CD8-positive, alpha-beta memory T cell (primary cell): ENCODE measurements at places on chromosomes 16 and 17.
A peak's percentile ranks its signal among the peaks of the same experiment; 100 is the strongest.

DNA sequence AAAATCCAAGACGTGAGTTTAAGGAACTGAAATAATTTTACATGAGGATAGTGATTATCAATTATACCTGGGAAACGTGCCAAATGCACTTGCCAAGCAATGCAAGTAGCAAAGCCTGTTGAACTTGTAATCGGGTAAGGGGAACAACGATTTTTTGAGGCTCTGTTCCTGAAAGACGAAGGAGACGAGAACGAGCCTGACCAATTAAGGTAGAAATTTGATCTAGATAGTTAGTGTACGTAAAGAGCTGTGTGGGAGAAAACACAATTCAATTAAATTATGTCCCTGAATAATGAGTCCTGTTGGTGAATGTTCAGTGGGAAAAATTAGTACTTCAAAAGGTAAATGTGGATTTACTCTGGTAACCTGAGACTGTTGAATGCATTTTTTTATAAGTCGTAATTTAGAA is 17.7 kb upstream of the KCTD5 start:
- H3K27ac ChIP-seq, result peak overlapping the region; percentile 19
- H3K36me3 ChIP-seq, result peaks cover 3% of the 10 kb centered on the region
- DNase-seq, result no peak
- H3K4me3 ChIP-seq, result no peak overlapping the region
- no peaks in the 10 kb centered on the region for H3K27me3 ChIP-seq

GRCh38 chr16:27446721-27447120 is 44.7 kb downstream of the IL21R start:
- H3K4me3 ChIP-seq, result peak overlapping the region; percentile 0
- H3K36me3 ChIP-seq, result peaks cover 46% of the 10 kb centered on the region
- H3K4me1 ChIP-seq, result peaks cover 72% of the 10 kb centered on the region
- H3K27me3 ChIP-seq, result no peaks in the 10 kb centered on the region
- peak; percentile 81 for DNase-seq
- peak overlapping the region; percentile 66 for H3K27ac ChIP-seq

DNA sequence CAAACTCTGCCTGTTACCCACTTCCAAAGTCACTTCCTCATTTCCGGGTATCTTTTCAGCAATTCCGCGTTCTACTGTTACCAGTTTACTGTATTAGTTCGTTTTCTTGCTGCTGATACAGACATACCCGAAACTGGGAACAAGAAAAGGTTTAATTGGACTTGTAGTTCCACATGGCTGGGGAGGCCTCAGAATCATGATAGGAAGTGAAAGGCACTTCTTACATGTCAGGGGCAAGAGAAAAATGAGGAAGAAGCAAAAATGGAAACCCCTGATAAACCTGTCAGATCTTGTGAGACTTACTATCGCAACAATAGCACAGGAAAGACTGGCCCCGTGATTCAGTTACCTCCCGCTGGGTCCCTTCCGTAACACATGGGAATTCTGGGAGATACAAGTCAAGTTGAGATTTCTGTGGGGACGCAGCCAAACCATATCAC is 30.9 kb downstream of the PAFAH1B1 start:
- H3K27ac ChIP-seq, result no peak overlapping the region
- H3K4me3 ChIP-seq, result no peak overlapping the region
- no peak for DNase-seq
- H3K36me3 ChIP-seq, result no peaks in the 10 kb centered on the region

DNA sequence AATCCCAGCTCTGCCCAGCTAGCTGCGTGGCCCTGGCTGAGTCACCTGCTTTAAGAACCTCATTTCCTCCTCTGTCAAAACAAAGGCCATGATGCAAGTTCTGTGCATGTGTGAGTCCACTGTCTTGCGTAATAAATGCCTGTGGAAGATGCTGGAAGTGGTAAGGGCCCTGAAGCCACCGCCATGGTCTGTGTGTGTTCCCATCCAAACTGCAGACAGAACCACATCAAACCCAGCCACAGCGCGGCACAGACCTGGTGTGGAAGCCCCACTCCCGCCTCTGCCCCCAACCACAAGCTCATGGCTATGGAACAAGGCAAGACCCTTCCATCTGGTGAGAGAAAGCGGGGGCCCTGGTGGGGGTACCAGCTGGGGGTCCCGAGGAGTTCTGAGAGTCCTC is 26.0 kb downstream of the NECAB2 start:
- H3K27me3 ChIP-seq, result peaks cover 10% of the 10 kb centered on the region
- H3K4me3 ChIP-seq, result no peak overlapping the region
- H3K36me3 ChIP-seq, result no peaks in the 10 kb centered on the region
- H3K4me1 ChIP-seq, result no peaks in the 10 kb centered on the region
- DNase-seq, result no peak
- no peak overlapping the region for H3K27ac ChIP-seq

DNA sequence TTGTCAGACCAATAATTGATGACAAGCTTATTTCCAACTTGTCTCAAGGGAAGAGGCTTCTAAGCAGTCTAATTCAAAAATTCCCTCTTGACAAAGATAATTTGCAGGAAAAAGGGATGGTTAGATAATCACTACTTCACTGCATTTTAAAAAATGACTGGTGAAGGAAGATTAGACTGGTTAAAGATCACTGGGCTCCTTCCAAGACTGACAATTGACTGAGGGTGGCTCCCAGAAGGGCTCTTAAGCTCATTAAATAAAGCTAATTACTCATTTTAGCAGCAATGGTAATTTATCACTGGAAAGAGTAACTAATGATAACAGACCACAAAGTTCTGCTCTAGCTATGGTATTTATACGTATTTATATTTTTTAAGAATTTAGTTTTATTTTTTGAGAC is 4.4 kb upstream of the HEATR3 start:
- no peak overlapping the region for H3K27ac ChIP-seq
- no peaks in the 10 kb centered on the region for H3K36me3 ChIP-seq
- no peaks in the 10 kb centered on the region for H3K27me3 ChIP-seq
- peaks cover 3% of the 10 kb centered on the region for H3K4me1 ChIP-seq
- no peak for DNase-seq

DNA sequence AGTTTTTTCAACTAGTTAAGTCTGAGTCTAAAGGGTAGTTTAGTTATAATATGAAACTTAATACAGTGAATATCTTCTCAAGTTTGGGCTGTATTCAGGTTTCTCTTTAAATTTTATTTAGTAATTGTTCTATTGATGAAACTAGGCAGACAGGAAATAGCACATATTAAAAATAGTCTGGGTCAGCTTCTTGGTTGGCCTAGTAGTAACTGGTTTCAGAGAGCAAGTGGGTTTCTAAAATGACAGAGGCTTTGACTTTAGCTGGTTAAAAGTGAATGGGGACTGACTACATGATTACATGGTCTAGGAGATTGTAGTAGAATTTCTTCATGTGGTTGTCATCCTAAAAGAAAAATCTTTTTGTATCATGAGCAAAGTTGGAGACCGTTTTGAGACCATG is 46.8 kb downstream of the OMG start:
- H3K4me1 ChIP-seq, result no peaks in the 10 kb centered on the region
- DNase-seq, result no peak
- no peaks in the 10 kb centered on the region for H3K27me3 ChIP-seq
- H3K36me3 ChIP-seq, result peaks cover 6% of the 10 kb centered on the region

DNA sequence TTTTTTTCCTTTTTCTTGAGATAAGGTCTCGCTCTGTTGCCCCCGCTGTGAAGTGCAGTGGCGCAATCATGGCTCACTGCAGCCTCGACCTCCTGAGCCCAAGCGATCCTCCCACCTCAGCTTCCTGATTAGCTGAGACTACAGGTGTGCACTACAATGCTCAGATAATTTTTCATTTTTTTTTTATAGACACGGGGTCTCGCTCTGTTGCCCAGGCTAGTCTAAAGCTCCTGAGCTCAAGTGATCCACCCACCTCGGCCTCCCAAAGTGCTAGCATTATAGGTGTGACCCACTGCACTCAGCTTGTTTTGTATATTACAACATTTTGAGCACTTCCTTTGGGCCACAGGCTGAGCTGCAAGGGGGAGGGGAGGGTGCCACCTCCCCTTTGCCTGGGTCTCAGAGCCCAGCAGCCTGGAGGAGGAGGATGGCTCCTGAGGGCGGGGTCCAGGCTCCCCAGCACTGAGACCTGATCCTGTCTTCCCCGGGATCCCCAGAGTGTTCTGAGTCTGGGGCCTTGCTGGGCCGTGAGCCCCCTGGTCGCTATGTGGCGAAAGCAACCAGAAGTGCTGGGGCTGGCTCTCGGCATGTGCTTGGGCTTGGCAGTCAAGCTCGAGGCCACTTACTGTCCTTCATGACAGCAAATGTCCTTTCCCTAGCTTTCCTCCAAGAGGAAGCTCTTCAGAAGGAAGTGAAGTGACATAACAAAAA is 8.1 kb downstream of the DEF8 start:
- no peak overlapping the region for H3K4me3 ChIP-seq
- H3K27ac ChIP-seq, result no peak overlapping the region
- peaks cover 5% of the 10 kb centered on the region for H3K36me3 ChIP-seq
- no peaks in the 10 kb centered on the region for H3K4me1 ChIP-seq

DNA sequence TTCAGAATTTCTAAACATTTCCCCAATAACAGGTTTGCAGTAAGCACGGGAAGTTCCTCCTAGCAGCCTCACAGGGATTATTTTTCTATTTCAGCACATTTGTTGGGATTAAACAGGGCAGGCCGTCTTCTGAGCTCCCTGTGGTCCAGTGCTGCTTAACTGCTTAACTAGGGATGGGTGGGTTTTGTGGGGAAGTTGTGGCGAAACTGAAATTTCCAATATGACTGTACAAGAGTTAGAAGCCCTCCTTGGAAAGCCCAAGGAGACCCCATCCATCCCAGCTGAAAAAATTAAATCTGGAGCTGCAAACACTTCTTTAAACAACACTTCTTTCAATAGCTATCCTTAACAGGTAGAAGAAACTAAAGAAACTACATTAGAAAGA is 22.2 kb downstream of the FAM117A start:
- H3K4me1 ChIP-seq, result peaks cover 95% of the 10 kb centered on the region
- peak overlapping the region; percentile 88 for H3K27ac ChIP-seq
- no peaks in the 10 kb centered on the region for H3K27me3 ChIP-seq
- DNase-seq, result no peak
- no peaks in the 10 kb centered on the region for H3K36me3 ChIP-seq

DNA sequence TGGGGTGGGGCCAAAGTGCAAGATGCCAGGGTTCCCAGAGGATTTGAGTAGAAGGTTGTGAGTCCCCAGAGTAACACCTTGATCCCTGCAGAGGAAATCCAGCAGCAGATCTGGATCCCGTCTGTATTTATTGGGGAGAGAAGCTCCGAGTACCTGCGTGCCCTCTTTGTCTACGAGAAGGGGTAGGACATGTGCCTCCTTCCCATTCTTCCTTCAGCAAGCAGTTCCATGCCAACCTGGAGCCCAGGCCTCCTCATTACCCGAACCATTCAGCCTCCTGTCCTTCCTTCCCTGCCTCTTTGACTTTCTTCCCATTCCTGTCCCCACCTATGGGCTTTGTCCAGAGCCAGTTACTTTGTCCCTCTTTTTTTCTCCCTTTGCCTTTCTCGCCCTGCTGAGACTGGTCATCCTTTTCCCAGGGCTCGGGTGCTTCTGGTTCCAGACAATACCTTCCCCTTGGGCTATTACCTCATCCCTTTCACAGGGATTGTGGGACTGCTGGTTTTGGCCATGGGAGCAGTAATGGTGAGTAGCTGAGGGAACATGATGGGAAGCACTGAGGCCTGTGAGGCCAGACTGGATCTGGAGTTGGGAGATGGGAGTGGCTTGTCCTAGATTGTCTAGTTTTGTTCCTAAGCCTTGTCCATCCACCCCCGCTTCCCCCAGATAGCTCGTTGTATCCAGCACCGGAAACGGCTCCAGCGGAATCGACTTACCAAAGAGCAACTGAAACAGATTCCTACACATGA is 2.9 kb downstream of the RNF167 start:
- H3K4me3 ChIP-seq, result peak overlapping the region; percentile 97
- no peaks in the 10 kb centered on the region for H3K27me3 ChIP-seq
- no peak for DNase-seq
- no peak overlapping the region for H3K27ac ChIP-seq
- H3K4me1 ChIP-seq, result peaks cover 75% of the 10 kb centered on the region

GRCh38 chr17:81471818-81472456 is 40.7 kb downstream of the ACTG1 start:
- no peak overlapping the region for H3K4me3 ChIP-seq
- no peaks in the 10 kb centered on the region for H3K36me3 ChIP-seq
- H3K27me3 ChIP-seq, result no peaks in the 10 kb centered on the region
- no peak overlapping the region for H3K27ac ChIP-seq

GRCh38 chr16:21589551-21589950 is 9.8 kb upstream of the METTL9 start:
- H3K27me3 ChIP-seq, result no peaks in the 10 kb centered on the region
- no peaks in the 10 kb centered on the region for H3K4me1 ChIP-seq
- no peak overlapping the region for H3K4me3 ChIP-seq

GRCh38 chr17:55296171-55296695 is 31.5 kb downstream of the HLF start:
- H3K36me3 ChIP-seq, result no peaks in the 10 kb centered on the region
- H3K27me3 ChIP-seq, result no peaks in the 10 kb centered on the region
- no peak overlapping the region for H3K4me3 ChIP-seq
- H3K4me1 ChIP-seq, result no peaks in the 10 kb centered on the region

- H3K4me3 ChIP-seq, result no peak overlapping the region
- H3K27me3 ChIP-seq, result no peaks in the 10 kb centered on the region
- no peak overlapping the region for H3K27ac ChIP-seq
- no peaks in the 10 kb centered on the region for H3K4me1 ChIP-seq
Measured at GRCh38 chr16:6891496-6891895, 441.1 kb upstream of the RBFOX1 start.

DNA sequence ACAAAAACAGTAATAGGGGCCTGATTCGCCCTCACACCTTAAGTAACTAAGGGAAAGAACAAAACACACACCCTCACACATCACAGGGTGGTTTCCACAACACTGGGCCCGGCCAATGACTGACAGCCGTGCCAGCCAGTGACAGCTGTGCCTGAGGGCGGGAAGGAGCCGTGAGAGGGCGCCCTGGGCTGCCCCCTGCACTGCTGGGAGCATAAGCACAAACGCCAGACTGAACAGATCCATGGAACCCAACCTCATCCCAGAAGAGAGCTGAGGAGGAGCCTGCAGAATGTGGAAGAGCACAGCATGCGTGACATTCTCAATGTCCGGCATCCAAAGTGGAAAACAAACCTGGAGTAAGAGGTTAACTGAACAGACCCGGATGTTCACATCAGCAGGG is 16.0 kb downstream of the CSNK1D start:
- H3K36me3 ChIP-seq, result peaks cover 68% of the 10 kb centered on the region
- H3K27ac ChIP-seq, result peak overlapping the region; percentile 51
- DNase-seq, result peak; percentile 52
- H3K4me3 ChIP-seq, result no peak overlapping the region
- H3K4me1 ChIP-seq, result peaks cover 4% of the 10 kb centered on the region
- no peaks in the 10 kb centered on the region for H3K27me3 ChIP-seq

GRCh38 chr17:50150354-50151040 is at the start of gene PPP1R9B:
Gene PPP1R9B, minus strand, starts transcription at chr17:50150677. Its CDS starts 164 bp downstream, at chr17:50150513.
- peak within 1 kb of the TSS; percentile 80 for H3K4me3 ChIP-seq
- H3K36me3 ChIP-seq, result no peaks in the 10 kb centered on the region
- no peak for DNase-seq
- H3K27me3 ChIP-seq, result no peaks in the 10 kb centered on the region
